ENCODE measurements at places on chromosomes 5 and 9.
A peak's percentile ranks its signal among the peaks of the same experiment; 100 is the strongest.

- no peak for DNase-seq
Observed at GRCh38 chr9:120212153-120212852, 367.7 kb downstream of the CDK5RAP2 start.

DNA sequence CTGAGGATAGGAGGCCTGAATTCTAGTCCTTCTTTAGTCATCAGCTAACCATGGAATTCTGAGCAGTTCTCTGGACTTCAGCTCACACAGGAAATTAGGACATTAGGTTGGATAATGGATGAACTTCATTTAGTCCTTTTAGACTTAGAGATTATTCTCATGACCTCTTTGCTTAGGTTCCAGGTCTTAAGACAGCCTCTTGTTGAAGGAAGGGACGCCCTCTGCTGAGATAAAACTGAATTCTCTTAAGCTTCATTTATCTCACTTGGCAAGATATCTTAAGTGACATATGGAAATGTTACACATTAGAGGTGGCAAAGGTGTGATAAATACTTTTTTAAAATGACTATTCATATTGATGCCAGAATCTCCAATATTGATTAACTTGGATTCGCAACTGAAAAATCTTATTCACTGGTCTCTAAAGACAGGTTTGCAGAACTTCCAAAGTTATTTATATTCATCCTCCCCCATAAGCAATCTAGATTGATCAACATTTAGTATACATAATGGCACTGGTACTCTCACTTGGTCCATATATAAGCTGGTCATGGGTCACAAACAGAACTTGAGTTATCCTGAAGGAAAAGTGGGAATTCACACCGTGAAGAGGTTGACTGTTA, 16.9 kb upstream of the ZNF366 start:
- DNase-seq: peak; percentile 77

GRCh38 chr5:173435447-173435846, 107.2 kb upstream of the STC2 start:
- DNase-seq: no peak

DNA sequence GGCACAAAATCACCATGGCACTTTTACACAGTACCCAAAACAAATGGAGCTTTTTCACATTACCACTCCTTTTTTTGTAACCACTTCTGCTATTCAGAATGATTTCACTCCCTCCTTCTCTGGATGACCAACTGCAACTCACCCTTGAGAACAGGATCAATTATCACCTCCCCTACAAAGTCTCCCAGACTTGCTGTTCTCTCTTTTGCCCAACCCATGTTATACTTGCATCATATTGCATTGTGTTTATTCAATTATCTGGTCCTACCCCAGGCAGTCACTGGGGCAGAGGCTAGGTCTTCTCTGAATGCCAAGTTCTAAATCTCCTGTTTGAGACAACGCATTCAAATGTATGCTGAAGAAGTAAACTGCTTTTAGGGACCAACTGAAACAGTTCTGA, 96.0 kb downstream of the GPR21 start:
- no peak for DNase-seq

DNA sequence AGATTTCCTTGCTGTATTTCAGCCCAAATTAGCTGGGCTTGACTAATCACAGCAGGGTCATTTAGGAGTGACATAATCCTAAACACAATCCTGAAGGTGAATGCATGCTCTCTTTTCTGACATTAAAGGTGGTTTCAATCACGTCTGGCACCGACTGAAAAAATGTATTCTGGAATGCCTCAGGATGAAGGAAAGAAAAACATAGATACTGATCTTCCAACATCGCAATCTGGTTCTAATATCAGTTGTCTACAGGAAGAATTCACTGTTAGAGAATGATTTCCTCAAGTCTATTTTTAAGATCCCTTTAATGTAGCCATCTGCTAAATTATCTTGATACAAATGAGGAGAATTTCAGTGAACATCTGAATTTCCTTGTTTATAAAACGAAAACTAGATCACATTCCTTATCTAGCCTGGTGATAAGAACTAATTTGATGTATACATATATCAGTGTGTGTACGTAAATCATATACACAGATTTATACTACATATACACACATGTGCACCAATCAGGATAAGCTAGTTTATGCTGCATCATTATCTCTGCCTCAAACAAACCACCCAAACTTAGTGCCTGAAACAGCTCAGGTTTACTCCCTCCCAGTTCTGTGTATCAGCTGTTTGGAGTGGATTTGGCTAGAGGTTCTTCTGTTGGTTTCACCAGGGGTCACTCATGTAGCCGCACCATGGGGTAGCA, 31.3 kb upstream of the TAS2R1 start:
- DNase-seq: peak; percentile 86

DNA sequence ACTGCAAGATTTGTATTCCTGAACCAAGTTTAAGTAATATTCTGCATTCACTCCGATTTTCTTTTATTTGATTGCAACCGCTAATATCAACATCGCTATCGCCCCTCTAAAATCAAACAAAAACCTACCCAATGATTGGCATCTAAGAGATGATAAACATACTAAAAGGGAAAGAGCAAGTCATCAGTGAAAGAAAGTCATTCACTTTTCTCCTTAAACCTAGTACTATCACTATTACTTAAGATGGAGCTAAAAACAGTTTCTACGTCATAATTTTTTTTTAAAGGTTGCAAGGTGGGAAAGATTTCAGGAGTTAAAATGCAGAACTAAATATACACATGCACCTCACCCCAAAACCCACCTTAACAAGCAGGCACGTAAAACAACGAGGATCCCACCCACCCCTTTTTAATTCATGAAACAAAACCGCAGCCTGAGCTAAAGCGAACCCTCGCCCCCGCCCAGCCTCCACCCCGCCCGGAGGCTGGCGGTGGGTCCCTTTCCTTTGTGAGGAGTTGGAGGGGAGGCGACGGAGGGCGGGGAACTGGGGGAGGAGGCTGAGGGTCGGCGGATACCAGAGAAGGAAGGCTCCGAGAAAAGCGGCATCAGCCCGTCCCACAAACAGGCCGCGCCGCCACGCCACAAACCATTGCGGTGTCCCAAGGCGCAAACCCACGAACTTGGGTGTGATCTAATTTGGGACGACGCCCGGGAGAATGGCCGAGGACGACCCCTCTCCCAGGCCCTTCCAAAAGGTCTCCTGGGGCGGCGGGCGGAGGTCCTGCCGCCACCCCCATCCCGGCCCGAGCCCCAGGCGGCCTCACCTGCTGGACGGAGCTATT, 861 bp downstream of the UBQLN1 start:
- peak; percentile 19 for DNase-seq

DNA sequence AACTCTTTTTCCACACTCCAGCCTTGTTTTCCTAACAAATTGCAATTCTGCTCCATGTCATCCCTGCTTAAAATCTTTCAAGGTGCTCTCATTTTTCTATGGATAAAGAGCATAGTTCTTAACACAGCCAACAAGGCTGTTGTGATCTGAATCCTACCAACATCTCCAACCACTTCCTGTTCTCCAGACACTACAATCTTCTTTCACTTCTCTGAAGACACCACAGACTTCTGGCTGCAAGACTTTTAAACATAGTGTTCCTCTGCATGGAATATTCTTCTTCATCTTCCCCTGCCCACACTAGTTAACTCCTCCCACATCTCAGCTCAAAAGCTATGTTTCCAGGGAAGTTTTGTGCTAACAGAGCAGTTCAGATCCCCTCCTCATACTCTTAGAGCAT, 404.8 kb downstream of the MAN2A1 start:
- no peak for DNase-seq

GRCh38 chr5:114054594-114054993, 307.3 kb upstream of the KCNN2 start:
- no peak for DNase-seq

- DNase-seq: no peak
Observed at GRCh38 chr5:28117691-28118090, 1079.3 kb upstream of the CDH9 start.

DNA sequence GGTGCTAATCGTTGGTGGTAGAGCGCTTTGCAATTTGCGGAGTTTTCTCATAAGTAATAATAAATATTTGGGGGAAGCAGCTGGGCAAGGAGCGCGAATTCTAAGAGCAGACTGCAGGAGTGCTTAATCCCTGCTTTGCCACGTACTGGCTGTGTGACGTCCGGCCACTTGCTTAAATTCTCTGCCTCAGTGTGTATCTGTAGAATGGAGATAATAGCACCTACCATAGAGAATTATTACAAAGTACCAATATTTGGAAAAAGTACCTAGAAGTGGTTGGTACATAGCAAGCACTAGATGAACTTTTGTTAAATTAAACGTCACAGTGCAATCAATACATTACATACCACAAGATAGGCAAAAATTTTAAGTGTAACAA, 598 bp upstream of the TMED7 start:
- DNase-seq: no peak

GRCh38 chr9:130665431-130666392, 1.3 kb downstream of the PRDM12 start:
- DNase-seq: no peak

DNA sequence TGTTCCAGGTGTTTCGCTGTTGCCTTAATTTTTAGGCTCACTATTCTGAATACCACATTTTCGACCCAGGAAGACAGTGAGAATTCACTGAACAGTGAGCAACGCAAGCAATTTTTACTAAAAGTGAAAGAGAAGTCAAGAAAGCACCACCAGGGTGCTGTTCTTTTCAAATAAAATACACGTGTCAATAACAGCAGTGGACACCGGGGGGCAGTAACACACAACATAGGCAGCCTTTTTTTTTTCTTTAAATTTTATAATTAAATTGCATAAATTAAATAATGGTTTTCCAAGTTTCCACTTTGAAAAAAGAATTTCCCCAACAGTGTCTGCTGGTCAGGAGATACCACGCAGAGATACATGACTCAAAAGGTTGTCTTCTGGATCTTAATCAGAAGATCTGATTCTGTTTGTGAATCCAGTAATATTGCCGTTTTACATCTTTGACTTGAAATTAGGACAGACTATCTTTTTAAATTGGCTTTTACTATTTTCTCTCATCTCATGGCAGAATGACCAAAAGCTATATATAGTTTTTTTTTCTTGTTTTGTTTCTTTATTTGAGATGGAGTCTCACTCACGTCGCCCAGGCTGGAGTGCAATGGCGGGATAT, 47.1 kb upstream of the SH3GL2 start:
- DNase-seq: peak; percentile 35

- DNase-seq: no peak
Observed at GRCh38 chr5:168393773-168394172, 92.5 kb upstream of the RARS1 start.

DNA sequence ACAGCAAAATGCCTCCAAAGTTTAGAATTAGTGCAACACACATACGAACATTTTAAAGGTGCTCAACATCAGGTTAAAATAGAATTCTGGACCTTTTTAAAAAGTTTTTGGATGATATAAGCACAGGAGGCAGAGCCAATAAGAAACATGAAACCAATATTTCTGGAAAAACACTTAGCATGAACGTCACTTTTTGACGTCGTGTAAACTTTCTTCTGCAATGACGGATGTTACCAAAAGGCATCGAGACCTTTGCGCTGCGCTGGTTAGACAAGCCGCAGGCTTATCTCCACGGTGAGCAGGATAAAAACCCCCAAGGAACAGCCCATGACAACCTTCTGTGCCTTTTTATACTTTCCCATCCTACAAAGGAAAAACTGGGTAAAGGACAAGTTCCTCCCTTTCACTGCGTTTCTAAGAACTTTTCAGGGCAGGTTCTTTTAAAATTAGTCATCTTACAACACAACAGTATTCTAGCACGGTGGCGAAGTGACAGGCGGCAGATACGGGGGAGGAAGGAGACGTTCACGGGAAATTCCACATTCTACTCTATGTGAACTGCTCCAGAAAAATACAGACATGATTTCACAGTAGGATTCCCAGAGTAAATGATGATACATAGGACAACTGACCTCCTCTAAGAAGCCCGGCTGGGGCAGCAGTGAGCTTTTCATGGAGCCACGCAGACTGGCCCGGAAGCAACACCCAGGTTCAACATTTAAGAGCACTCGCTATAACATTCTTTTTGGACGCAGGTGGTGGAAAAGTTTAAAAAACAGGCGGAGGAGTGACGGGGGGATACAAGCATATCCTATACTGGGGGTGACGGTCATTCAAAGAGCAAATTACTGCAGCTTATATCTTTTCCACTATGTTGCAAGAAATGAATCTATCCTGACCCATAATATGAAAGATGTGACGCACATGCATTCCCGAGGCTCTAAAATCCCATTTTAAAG, 52.4 kb downstream of the USP20 start:
- DNase-seq: peak; percentile 33

DNA sequence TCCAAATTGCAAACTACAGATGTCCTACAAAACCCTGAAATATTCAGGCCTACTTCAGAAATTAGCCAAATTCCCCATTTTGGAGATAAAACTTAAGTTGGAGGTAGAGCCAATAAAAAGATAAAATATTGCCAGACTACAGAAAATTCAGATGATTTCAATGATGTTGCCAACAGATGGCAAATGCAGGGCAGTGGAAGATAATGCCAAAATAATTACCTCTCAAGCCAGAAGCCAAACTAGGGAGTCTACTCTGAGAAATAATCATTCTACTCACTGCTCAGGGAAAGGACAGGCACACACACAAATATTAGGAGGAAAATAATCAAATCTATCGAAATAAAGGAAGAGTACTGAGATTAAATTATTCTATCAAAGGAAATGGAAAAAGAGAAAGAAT, 347.5 kb upstream of the CCNG1 start:
- no peak for DNase-seq

DNA sequence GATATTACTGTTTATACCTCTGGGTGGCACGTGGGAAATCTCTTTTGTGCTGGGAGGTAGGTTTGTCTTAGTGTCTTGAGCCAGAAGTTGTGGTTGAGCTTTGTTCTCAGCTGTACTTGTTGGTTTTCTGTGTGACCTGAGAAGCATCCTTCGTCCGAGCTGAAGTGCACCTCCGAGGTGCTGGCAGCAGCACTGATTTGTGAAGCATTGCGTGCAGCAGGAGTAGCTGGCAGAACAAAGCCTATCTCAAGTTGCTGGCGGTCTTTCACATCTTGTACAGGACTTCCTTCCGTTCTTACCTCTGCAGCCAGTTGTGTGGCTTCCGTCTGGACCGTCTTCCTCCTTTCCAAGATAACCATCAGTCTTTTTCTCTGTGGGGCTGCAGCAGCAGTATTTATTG, 4.3 kb downstream of the PRRC2B start:
- no peak for DNase-seq

DNA sequence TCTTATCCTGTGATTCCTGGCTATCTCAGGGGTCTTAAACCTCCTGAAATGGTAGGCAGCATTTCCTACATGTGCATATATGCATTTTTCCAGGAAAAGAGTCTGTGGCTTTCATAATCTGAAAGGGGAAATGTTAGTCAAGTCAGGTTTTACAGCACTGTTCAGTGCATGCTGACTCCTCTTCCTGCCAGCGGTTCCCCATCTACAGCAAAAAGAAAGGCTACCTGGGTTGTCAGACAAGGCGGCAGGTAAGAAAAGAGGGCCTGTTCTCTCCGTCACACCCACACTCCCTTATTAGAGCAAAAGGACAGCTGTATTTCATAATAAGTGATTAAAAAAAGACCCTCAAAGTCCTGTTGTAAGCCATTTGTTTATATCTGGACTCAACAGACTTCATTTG, 4.3 kb upstream of the SPATA6L start:
- DNase-seq: no peak
